ENCODE measurements at places on chromosomes 4 and X.

DNA sequence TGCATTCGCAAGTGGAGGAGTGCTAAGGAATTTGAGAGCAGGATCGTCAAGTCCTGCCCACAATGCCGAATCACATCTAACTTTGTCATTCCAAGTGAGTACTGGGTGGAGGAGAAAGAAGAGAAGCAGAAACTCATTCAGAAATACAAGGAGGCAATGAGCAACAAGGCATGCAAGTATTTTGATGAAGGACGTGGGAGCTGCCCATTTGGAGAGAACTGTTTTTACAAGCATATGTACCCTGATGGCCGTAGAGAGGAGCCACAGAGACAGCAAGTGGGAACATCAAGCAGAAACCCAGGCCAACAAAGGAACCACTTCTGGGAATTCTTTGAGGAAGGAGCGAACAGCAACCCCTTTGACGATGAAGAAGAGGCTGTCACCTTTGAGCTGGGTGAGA lies 100.2 kb upstream of the MED14 start:
- DNase-seq = no peak

- no peak for DNase-seq
These were observed 125.7 kb downstream of the CLCN4 start for GRCh38 chrX:10282490-10282889.

- no peak for DNase-seq
These were observed 33.0 kb downstream of the GALNTL6 start for GRCh38 chr4:171846232-171846631.

- DNase-seq = no peak
These were observed 44.0 kb downstream of the ADRA2C start for GRCh38 chr4:3810111-3810680.

DNA sequence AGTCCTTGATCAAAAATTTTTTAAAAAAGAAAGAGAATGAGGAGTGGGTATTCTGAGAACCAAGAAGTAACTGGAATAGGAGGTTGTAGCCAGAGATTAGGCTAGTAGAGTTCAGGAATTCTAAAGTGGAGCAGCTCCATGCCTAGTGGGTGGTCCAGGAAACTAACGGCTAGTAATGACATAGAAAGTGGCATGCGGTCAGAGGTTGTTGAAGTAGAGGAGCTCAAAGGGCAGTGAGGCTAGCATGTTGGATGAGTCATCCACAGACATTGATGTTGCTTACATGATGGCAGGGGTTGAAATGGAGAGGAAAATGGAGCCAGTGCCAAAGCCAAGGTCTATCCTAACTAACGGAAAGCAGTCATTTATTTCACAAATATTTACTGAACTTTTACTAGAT lies 42.1 kb downstream of the TEX13B start:
- DNase-seq = no peak

DNA sequence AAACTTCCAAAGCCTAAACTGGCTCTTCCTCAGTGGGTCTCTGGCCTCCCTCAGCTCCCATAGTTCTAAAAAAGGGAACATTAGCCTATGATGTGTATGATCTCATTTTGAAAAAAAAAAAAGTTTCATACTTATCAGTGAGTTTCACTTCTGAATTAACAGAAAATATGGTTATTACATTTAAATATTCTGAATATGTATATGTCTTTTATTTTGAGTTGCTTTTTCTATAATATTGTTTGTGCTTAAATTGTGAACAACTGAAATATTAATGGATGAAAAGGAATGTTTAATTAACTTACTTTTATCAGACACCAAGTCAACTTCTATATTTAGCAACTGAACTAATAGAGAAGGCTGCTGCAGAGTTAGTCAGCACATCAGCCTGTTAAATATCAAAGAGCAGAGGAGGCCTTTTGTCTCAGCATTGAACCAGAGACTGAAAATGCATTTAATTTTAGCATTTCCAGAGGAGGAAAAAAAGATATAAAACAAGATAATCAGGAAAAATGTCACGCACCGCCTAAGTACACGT lies 20.4 kb upstream of the FHL1 start:
- no peak for DNase-seq

- no peak for DNase-seq
These were observed 32.3 kb upstream of the DYNLT3 start for GRCh38 chrX:37879692-37880091.

GRCh38 chr4:133775881-133776280 lies 425.7 kb downstream of the PABPC4L start:
- no peak for DNase-seq

DNA sequence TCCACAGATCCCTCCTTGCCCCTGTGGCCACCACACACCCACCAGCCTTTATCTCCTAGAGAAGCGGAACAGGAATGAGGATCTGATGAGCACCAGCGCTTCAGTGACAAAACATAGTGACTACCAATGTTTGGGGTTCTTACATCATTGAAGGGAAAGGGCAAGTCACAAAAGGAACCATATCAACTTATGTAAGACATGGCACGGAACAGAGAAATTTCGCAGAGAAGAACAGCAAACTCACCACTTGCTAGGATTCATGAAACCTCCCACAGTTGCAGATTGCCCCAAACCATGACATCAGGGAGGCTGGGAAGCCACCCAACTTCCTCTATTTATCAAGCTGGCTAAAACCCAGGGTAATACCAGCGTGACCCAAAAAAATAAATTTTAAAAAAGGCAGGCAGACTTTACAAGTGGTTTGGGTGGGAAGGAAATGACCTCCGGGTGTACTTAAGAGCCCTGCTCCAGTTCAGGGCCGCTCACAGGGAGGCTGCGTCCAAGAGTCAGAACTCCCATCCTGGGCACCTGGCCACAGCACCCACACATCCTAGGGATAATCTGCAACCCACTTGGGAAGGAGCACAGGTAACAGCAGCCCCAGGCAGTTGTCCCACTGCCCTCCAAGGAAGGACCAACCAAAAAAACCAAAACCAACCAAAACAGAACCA lies 36.0 kb downstream of the ADGRG2 start:
- no peak for DNase-seq

DNA sequence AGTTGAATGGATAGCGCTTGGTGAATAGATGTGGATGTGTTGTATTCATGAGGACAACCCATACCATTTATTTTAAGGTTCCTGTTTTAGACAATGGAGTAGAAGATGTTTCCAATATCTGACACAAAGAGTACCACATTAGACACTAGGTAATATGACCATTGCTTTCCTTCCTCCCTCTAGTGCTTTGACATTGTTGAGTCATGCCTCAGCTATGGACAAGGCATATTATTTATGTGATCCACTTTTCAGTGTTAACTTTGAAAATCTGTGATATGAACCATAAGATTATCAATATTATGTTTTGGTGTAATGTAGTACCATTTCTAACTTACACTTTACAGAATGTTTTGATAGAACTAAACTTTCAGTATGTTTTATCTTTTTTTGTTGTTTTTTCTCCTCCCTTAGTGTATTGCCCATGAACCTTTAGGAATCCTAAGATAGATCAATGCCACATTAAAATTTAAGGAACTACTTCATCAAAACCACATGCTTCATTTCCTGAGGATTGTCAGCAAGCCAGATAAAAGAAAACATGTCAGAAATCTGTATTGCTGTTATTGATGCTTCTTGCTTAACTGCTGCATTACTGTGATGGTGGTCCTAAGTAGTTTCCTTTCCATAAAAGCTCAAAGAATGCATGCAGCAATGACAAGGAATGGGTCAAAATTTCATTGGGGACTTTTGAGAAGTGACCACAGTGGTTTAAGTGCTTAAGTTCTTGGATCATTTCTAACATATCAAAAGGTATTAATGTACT lies 105.0 kb downstream of the PCDH7 start:
- DNase-seq = no peak

- DNase-seq = no peak
These were observed 19.7 kb upstream of the RTL9 start for GRCh38 chrX:110338935-110339334.

GRCh38 chr4:112765317-112765974 lies 128.5 kb downstream of the LARP7 start:
- DNase-seq = no peak

GRCh38 chr4:69730002-69730401 lies 30.4 kb downstream of the SULT1B1 start:
- DNase-seq = no peak

GRCh38 chr4:110184140-110184790 lies 14.2 kb downstream of the ELOVL6 start:
- no peak for DNase-seq

GRCh38 chrX:115650916-115651315 lies 89.9 kb downstream of the PLS3 start:
- no peak for DNase-seq

- DNase-seq = no peak
These were observed 6.8 kb upstream of the SASH3 start for GRCh38 chrX:129772796-129773431.

- DNase-seq = no peak
These were observed 46.6 kb upstream of the NWD2 start for GRCh38 chr4:37197899-37198298.

- no peak for DNase-seq
These were observed 111.9 kb upstream of the UNC5C start for GRCh38 chr4:95660719-95661118.

- no peak for DNase-seq
These were observed 22.2 kb upstream of the HPGD start for GRCh38 chr4:174544496-174544895.

DNA sequence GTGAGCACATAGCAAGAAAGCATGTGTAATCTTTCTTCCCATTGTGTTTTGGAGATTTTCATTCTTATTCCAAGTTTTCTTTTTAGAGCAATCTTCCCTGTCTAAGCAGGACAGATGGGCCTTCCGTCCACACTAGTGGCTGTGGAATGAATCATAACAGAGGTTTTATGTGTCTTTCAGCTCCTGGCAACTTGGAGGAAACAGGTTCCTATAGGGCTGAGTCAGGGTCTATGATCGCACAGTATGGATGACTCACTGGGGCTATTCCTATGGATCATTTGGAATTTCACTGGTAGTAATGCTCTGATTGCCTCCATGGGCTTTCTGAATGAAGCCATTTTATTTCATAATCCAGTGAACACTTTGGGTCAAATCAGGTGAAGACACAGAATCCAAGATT lies 51.8 kb upstream of the CBLL2 start:
- no peak for DNase-seq

GRCh38 chr4:71004281-71004851 lies 10.9 kb downstream of the DCK start:
- DNase-seq = no peak

GRCh38 chr4:3872834-3873313 lies 106.7 kb downstream of the ADRA2C start:
- DNase-seq = no peak

- DNase-seq = no peak
These were observed 31.5 kb upstream of the AFAP1 start for GRCh38 chr4:7971159-7971631.

DNA sequence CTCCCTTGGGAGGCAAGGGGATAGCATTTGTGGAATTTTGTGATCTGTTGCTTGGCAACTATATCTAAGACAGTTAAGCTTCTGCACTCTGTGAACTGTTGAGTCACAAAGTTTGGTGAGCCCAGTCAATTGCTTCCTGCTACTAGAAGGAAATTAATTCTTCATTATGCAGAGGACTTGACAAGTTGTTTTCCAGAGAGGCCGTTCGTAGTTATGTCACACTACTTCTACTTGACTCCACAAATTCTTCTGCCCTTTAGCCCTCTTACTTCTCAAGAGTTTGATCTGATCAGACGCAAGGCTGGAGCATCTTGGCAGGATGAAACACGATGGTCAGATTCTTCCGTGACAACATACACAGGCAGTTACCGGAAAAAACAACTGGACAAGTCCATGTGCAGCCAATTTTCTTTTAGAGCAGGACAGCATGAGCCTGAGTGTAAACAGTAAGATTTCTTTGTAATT lies at the start of gene C4orf51:
TSS of gene C4orf51 (plus strand) at position 156 of the 465 bp plus-strand sequence. CDS start at position 214, 58 bp downstream.
- no peak for DNase-seq

- DNase-seq = no peak
These were observed 391.2 kb upstream of the ADGRL3 start for GRCh38 chr4:60808726-60809485.

DNA sequence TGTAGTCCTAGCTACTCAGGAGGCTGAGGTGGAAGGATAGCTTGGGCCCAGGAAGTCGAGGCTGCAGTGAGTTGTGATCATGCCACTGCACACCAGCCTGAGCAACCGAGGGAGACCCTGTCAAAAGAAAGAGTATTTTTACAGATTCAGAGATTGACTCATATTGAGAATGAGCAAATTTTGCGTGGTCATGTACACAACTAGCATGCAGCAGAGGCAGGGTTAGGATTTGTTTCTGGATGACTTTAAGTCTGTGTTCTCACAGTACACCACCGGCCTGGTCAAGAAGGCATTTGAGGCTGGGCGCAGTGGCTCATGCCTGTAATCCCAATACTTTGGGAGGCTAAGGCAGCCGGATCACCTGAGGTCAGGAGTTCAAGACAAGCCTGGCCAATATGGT lies 44.8 kb upstream of the CBR4 start:
- DNase-seq = no peak

GRCh38 chr4:159016593-159017024 lies 86.3 kb upstream of the RAPGEF2 start:
- no peak for DNase-seq

DNA sequence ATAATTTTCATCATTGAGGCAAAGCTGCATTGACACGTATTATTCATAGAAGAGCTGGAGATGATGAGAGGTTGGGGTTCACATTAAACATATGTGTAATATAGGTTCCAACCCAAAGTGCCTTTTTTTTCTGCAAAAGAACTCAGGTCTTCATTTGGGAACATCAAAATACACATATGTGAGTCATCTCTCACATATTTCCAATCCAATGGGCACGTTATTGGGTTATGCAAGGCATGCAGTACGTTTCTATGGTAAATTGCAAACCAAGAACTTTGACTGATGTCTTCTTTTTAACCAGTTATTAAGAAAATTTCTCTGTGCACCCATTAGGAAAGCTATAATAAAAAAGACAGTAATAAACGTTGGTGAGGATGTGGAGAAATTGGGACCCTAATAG lies 150.3 kb upstream of the FAM9B start:
- DNase-seq = no peak

DNA sequence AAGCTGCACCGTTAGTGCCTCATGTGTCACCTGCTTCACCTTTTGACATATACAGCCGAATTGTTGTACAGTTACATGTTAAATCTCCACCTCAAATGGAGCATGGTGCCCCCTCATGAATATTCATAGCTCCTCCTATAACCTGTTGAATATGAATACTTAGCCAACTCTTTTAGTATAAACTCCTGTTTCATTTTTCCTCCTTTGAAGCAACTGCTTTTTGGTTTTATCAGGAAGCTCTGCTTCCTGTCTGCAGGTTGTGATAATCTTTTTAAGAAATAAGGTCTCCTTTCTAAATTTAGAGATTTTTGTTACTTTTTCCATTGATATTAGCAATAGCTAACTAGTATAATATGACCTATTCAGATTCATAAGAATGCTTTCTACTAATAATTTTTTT lies 1429.2 kb upstream of the AGA start:
- DNase-seq = no peak

DNA sequence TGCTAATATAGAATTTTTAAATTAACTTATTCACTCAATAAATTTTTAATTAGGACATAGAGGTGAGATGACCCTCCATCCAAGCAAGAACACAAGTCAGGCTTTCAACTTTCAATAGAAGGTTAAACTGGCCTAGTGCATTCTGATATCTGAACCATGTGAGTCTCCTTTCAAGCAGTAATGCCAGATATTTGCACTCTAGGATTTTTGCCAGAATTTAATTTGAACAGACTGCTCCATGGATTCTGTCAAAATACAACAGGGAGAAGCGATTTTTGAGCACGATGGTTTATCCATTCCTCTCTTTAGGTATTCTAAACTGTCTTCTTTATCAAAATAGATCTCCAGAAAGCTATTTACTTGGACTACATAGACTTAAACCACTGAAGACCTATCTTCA lies 72.0 kb upstream of the DCLK2 start:
- DNase-seq = no peak
